ENCODE measurements at places on chromosomes 12 and 14.

GRCh38 chr12:116600959-116601918, 42.1 kb downstream of the MAP1LC3B2 start:
- no peak for DNase-seq

DNA sequence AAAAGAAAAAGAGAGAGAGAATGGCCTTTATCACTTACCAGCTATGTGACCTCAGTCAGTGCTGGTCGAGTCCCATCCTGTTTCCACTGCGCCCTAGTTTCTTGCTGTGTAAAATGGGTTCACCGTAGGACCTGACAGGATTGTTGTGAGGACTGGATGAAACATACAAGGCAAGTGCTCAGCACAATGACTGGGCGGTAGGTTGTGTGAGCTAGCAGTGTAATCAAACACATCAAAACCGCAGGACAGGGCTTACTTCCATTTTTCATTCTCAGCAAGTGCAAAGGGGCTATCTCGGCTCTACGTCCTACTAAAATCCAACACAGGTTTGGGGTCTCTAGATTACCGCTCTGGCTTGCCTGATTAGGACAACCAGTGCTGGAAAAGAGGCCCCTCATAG, 36.4 kb upstream of the ATXN2 start:
- DNase-seq = no peak

- no peak for DNase-seq
Measured at GRCh38 chr14:94707494-94707893, 62.4 kb downstream of the GSC start.

DNA sequence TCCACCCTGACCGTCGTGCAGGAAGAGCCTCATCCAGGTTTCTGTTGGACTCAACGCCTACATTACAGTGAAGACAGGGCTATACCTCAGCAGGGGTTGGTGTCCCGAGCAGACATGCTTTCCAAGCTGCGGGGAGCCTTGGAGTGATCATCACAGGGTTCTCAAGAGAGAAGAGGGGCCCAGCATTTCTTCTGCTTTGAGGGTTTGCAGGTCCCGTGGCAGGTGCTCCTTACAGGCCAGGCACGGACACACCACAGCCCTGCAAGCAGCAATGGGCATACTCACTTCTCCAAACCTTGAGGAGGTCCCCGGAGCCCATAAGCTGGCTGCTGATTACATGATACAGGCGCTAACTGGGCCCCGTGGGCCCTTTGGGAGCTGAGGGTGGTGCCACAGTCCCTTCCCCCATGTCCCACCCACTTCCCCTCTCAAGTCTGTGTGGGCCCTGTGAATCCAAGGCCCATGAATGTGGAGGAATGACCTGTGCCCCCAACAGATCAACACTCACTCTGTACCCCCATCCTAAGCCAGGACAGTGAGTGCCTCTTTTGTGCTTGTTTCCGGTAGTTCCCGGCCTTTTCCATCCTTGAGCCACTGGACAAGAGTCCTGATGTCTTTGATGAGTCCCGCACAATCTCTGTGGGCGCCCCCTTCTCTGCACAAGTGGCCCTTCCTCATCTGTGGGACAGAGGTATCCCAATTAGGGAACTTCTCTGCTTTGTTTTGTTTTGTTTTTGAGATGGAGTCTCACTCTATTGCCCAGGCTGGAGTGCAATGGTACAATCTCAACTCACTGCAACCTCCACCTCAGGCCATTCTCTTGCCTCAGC, 1.1 kb downstream of the AQP2 start:
- DNase-seq = no peak

- no peak for DNase-seq
Measured at GRCh38 chr12:84604551-84604950, 308.0 kb downstream of the SLC6A15 start.

Data from COR-L47 (cell line).